ENCODE measurements at places on chromosomes 13 and 19. TPM values are rescaled to one million over a fixed set of nuclear protein-coding genes. Genes with fewer than 3 reads are reported as not detected.
A peak's percentile ranks its signal among the peaks of the same experiment; 100 is the strongest.

The CRB3 gene
- 1.2 TPM for total RNA-seq

The ZNF135 gene
- 1.3 TPM for total RNA-seq

The ADGRE1 gene
- 6.5 TPM for total RNA-seq

The RFPL4A gene
- not detected for total RNA-seq

The SIGLEC10 gene
- 0.65 TPM for total RNA-seq

The PCDH9 gene
- total RNA-seq = 0.14 TPM

The RNF6 gene
- total RNA-seq = 37.0 TPM

The OR10H1 gene
- not detected for total RNA-seq

The KLK10 gene
- not detected for total RNA-seq

The SHISA2 gene
- 0.07 TPM for total RNA-seq

The RNU6-9 gene
- not detected for total RNA-seq

- DNase-seq = no peak
These were observed 744 bp downstream of the ZNF805 start for GRCh38 chr19:57241176-57241575.

GRCh38 chr13:23273498-23273897 is 92.7 kb downstream of the SGCG start:
- DNase-seq = no peak

DNA sequence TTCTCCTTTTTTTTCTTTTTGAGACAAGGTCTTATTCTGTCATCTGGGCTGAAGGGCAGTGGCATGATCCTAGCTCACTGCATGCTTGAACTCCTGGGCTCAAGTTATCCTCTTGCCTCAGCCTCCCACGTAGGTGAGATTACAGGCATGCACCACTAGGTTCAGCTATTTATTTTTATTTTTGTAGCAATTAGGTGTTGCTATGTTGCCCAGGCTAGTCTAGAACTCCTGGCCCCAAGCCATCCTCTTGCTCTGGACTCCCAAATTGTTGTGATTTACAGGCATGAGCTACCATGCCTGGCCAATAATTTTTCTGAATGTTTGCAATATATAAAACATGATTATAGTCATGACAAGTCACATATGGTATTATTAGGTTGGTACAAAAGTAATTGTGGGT is 161.1 kb upstream of the ATXN8OS start:
- no peak for DNase-seq

- DNase-seq = no peak
These were observed 53.8 kb downstream of the SLC6A16 start for GRCh38 chr19:49271080-49271753.

- no peak for DNase-seq
These were observed 211.8 kb upstream of the ZNF536 start for GRCh38 chr19:30160426-30160825.

GRCh38 chr13:31697290-31697689 is 42.0 kb upstream of the RXFP2 start:
- DNase-seq = no peak

DNA sequence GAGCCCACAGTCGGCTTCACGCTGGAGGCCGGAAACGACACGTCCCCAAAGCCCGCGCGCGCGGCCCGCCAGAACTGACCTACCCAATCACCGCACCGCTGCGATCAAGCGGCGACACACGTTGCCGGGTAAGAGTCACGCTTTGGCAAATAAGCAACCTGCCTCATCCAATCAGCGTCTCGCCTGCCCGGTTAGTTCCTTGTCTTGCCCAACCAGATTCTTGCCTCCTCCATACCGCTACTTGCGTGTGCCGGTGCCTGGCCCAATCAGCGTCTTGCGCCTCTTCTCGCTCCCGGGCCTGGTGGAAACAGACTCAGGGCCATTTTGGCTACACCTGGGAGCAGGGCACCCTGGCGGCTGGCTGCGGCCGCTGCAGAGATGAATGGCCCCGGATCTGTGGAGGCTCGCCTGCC is 11.6 kb upstream of the ZNF544 start:
- DNase-seq = no peak

DNA sequence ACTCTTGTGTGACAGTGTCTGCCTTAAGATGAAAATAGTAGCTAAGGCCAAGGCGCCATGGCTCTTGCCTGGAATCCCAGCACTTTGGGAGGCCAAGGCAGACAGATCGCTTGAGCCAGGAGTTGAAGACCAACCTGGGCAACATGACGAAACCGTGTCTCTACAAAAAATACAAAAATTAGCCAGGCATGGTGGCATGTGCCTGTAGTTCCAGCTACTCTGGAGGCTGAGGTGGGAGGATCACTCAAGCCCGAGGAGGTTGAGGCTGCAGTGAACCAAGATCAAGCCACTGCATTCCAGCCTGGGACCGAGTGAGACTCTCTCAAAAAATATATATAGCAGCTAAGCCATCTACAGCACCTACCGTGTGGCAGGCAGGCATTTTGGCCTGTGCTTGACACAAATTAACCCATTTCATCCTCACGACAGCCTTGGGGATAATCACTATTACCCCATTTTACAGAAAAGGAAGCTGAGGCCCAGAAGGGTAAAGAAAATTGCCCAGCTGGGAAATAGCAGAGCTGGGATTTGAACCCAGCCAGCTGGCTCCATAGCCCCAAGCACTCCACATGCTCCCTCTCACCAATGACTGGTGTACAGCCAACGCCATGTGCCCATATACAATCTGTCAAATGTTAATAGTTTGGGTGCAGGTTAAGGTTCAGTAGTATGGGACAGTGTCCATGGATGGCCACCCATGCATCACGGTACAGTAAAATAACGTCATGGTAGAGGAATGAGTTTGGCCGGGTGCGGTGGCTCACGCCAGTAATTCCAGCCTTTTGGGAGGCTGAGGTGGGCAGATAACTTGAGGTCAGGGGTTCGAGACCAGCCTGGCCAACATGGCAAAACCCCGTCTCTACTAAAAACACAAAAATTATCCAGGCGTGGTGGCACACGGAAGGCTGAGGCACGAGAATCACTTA is 3.1 kb downstream of the SLC1A5 start:
- peak; percentile 30 for DNase-seq

DNA sequence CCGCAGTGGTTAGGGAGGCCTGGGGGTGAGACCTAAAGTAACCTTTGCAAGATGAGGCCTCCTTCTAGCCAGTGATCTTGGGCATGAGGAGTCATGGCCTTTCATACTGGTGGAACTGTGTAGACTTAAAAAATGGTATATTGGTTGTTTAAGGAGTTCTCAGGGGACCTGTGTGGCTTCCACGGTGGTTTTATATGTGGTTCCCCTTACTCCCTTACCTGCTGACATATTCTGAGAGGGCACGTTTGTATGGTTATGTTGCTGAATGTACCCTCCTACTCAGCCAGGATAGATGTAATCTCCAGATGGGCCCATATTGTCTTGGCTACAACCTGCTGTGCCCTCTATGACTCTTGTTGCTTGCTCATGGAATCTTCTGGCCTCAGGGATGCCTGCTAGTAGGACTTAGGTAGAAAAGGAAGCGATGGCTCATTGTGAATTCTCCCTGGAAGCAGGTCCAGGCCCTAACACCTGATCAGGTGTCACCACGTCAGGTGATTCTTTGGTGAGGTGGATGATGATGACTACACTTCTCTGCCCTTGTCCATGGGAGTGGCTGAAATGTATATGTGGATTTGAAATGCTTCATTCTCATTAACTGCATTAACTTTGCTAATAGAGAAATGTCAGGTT is 1.8 kb downstream of the ZNF460 start:
- peak; percentile 66 for DNase-seq

- DNase-seq = no peak
These were observed 24.7 kb downstream of the ZNF136 start for GRCh38 chr19:12187625-12188024.

DNA sequence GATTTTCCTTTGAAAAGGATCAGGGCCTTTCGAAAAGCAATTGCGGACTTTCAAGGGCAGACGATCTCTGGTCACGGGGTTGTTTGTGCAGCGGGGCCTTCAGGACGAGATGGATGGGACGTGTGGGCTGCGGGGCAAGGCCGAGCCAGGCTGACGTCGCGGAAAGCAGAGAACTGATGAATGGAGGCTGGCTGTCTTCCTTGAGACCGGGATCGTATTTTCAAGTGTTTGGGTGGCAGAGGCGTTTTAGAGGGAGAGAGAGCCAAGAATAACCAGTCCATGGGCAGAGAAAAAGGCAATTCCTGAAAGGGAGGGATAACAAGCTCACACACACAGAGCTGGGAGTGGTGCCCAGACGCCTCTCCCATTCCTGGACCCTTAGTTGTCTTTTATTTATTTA is 138.9 kb upstream of the USP29 start:
- no peak for DNase-seq

GRCh38 chr19:35268536-35269437 is at the start of gene USF2:
Gene USF2 (plus strand): TSS chr19:35268962. CDS start chr19:35269102, 140 bp downstream.
- DNase-seq = peak; percentile 84

DNA sequence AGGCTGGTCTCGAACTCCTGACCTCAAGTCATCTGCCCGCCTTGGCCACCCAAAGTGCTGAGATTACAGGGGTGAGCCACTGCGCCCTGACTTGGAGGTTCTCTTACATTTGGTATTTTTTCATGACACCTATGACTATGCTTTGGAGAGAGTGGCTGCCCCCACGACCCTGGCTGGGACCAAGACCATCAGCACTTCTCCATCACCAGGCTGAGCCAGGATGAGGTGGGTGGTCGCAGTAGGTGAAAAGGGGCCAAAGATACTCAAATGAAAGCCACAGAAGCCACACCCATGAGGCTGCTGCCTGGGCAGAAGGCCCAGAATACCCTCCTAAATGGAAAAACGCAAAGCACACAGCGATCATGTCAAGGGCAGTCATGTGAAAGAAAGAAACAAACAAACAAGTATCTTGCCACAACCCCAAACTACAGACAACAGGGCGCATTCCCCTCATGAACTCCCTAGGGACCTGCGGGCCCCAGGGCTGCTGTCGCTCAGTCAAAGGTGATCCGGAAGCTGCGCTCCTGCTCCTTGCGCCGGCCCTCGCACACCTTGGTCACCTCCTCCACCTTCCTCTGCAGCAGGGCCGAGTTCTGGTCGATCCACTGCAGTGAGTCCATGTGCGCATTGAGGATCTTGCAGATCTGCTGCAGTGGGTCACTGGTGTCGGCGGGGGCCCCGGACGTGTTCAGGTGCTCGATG is 11.2 kb upstream of the IL4I1 start:
- no peak for DNase-seq
